Trophoblast cell (in vitro differentiated cells and primary cell): ENCODE measurements at places on chromosomes 5 and 9.

DNA sequence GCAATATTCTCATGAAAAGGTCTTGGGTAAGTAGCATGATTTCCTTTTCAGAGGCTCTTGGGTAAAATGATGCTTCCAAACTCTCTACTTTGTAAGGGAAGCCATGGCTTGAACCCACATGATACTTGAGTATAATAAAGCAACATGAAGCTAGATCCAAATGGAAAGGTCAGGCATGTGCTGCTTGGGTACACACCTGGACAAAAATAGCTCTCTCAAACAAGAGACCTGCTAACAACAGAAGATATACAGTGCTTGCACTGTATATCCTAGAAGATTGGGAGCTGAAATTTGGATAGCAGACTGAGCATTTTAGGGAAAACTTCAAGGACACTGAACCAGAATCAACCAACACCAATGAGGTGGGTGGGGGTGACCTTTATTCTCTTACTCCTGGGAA is 40.2 kb downstream of the NMUR2 start:
- DNase-seq, result no peak

DNA sequence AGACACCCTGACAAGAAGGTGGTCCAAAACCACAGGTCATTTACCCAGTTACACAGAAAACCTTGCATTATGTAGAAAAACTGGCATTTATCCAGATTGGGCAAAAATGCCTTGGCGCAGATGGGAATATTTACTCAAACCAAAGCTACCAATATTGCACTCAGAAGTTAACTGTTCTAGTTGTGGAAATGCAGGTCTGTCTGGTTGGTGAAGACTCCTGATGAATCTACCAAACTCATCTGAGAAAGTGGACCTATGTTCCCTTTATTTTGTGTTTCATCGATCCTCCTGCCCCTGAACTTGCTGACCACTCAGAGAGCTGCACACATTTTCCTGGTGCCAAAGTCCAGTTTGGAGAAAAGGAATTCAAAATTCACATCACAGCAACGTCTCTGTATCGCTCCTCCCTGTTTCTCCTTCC is 85.2 kb upstream of the ALDH1A1 start:
- no peak for DNase-seq

- no peak for DNase-seq
Measured at GRCh38 chr5:14640765-14641164, 23.8 kb upstream of the OTULIN start.

- no peak for DNase-seq
Measured at GRCh38 chr5:144329681-144330080, 159.0 kb downstream of the KCTD16 start.

- DNase-seq, result no peak
Measured at GRCh38 chr9:129037767-129038098, 1.3 kb downstream of the MIGA2 start.

DNA sequence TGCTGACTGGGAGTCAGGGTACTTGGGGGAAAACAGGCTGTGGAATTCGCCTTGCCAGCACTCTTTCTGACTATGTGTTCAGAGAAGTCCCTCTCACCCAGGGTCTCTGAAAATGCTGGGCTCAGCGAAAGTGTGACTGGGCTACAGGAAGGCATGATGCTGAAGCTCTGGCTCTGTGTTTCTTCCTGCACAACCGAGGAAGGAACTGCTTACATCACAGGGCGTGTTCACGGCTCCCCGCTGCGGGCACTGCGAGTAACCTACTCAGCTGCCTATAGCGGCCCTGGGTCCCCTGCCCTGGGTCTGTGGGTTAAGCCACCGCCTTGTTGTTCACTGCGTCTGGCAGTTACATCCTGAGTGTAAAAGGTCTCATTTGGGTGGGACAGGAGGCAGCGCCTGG is 222.4 kb upstream of the IRX4 start:
- DNase-seq, result no peak
